ENCODE measurements at places on chromosomes 2 and 18.

GRCh38 chr2:119008108-119008507, 66.1 kb downstream of the MARCO start:
- DNase-seq: no peak

DNA sequence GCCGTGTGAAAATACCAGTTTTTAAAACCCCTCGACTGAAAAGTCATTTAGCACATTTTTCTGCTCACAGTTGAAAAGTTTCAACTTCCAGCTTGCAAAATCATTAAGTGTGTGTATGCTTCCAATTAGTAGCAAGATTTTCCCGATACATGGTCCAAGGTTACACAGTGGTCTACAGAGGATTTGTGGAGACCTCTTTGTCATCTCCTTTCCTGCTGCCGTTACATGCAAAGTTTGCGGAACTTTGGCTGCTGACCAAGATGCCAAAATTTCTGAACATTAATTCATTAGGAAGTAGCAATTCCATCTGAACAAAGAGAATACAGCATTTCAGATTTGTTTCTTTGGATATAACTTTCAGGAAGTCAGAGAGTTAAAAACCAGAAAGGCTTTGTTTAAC, 474.6 kb downstream of the PLCL1 start:
- no peak for DNase-seq

- no peak for DNase-seq
Measured at GRCh38 chr2:173271825-173272224, 82.8 kb upstream of the CDCA7 start.

GRCh38 chr18:29594493-29594892, 1417.6 kb upstream of the CDH2 start:
- DNase-seq: no peak

DNA sequence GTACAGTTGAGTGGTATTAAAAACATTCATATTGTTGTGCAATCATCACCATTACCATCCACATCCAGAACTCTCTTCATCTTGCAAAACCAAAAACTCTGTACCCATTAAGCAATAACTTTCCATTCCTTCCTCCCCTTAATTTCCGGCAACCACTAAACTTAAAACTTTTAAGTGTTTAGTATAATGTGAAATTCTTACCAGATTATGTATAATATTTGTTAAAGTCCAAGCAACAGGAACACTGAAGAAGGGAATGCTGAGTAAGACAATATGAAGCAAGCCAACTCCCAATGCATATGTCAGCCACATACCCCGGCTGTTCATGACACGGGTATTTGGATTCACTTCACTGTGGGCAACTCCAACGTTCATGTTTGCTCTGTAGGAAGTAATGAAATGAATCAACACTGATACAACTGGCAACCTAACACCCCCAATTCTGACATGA, 1.9 kb downstream of the ORMDL1 start:
- DNase-seq: no peak

DNA sequence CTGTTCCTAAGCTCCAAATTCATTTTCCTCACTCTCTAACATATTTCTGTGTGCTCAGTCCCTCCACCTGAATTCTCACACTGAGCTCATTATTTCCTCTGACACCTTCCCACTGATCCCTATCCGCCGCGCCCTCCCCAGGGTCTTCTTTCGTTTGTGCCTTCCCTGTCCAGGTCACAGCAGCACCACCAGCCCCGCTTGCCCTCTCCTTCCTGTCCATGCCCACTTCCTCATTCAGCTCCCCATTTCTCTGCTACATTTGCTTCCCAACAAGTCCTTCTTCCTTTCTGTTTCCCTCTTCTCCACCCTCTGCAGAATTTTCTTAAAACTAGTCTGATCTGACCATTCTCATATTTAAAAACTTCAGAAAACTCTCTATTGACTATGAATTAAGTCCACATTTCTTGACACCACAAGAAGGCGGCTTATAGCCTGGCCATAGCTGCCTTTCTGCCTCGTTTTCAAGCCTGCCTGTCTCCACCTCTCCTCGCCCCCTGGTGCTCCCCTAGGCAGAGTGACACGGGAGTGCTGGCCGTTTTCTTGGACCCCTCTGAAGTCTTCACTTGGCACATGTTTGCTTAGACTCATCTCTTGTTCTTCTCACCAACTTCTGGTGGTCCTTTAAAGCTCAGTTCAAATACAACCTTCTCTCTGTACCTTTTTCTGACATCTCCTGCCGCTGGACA, 138.7 kb upstream of the BOD1L2 start:
- DNase-seq: no peak

- DNase-seq: no peak
Measured at GRCh38 chr2:45332094-45332493, 279.0 kb downstream of the SRBD1 start.

DNA sequence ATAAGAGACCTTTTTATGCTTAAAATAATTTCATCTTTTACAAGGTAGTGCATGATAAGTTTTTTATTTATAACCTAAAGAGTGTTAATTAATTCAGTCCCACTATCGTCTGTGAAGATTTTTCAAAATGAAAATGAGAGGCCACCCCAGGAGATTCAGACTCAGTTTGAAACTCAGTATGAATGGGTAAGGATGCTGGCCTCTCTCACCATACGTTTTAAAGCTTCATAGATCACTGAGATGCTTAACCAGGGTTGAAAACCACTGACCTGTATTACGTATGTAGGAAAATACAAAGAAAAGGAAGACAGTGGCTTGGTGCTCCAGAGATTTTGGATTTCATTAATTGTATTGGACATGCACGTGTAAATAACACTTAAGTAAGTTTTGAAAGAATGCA, 278.7 kb downstream of the FSIP2 start:
- no peak for DNase-seq

DNA sequence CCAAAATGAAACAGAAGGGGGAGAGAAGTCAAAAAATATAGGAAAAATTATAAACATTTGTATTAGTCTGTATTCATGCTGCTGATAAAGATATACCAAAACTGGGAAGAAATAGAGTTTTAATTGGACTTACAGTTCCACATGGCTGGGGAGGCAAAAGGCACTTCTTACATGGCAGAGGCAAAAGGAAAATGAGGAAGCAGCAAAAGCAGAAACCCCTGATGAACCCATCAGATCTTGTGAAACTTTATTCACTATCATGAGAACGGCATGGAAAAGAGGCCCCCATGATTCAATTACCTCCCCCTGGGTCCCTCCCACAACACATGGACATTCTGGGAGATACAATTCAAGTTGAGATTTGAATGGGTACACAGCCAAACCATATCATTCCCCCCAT, 79.1 kb downstream of the ZRANB3 start:
- no peak for DNase-seq
